ENCODE measurements at places on chromosomes 12 and 14. TPM values are rescaled to one million over a fixed set of nuclear protein-coding genes. Genes with fewer than 3 reads are reported as not detected.

The GPR162 gene
- 1.6 TPM for total RNA-seq

The PPFIA2 gene
- total RNA-seq, result not detected

The TMEM121 gene
- 0.74 TPM for total RNA-seq

The DAO gene
- total RNA-seq, result 70.2 TPM

The NKX2-1 gene
- not detected for total RNA-seq

The NGB gene
- not detected for total RNA-seq

The PRH1 gene
- 20.3 TPM for total RNA-seq

The IGF1 gene
- 19.7 TPM for total RNA-seq

The MSI1 gene
- not detected for total RNA-seq

The ADGRD1 gene
- 11.6 TPM for total RNA-seq

The RFX4 gene
- total RNA-seq, result not detected

The CLEC1A gene
- 0.66 TPM for total RNA-seq

The OAS2 gene
- 6.5 TPM for total RNA-seq

The OVCH1 gene
- total RNA-seq, result not detected

The PRB2 gene
- total RNA-seq, result not detected

The NFE2 gene
- 1.3 TPM for total RNA-seq

The GUCY2C gene
- not detected for total RNA-seq

The CCDC197 gene
- total RNA-seq, result not detected

The HCAR3 gene
- total RNA-seq, result 4.2 TPM

The ZDHHC22 gene
- not detected for total RNA-seq

The CORO1C gene
- total RNA-seq, result 41.6 TPM
